AML-193 (cell line): ENCODE measurements at places on chromosomes 13 and 19.

- no peak for DNase-seq
Measured at GRCh38 chr19:14517446-14517839, 754 bp downstream of the DNAJB1 start.

- DNase-seq: no peak
Measured at GRCh38 chr13:34076319-34076718, 258.4 kb downstream of the RFC3 start.

DNA sequence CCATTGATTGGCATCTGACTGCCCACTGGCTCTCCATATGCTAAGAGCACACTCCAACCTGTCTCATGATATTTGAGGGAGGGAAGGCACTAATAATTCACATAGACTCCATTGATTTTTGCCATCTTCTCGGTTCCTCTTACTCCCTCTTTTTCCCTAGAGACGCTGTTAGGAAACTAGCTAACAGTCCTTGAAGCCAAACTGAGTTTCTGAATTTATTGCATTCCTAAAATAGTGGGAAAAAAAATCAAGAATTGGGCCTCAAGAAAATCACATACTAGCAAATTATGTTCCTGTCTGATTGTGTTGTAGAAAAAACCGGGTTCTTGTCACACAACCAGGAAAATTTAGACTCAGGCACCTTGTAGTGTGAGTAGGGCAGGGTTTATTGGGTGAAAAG lies 86.4 kb upstream of the SLC7A1 start:
- no peak for DNase-seq

GRCh38 chr13:51520524-51520923 lies 63.7 kb upstream of the WDFY2 start:
- peak; percentile 82 for DNase-seq

DNA sequence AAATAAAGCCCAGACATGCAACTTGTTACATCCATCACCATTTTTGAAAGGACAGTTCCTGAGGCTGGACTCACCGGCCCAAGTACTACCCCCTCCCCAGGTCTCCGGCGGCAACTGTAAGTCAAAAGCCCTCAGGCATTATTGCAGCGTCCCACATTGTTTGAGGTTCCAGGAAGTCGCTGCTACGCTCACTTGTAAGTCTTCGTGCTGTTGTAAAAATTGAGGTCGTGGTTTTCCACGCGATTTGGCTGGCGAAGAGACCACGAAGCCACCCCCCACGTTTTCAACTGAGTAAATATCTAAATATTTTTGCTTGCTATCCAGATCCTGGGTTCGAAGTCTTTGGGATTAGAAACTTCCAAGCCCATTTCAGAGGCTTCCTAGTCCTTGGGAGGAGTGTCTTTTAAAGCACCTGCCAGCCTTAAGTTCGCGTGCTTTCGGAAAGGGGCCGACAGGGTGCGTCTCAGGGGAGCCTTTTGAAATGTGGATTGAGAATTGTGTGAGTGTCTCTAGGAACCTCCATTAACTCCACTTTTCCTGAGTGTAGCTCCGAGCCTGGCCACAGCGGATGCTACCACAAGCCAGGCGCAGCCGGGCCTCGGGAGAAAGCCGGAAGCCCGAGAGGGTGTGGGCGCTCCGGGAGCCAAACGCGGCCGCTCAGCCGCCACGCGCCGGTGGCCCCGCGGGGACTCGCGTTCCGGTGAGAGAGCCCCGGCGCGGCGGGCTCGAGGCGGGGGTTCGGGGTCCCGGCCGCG lies 434 bp upstream of the FNDC3A start:
- peak; percentile 91 for DNase-seq

DNA sequence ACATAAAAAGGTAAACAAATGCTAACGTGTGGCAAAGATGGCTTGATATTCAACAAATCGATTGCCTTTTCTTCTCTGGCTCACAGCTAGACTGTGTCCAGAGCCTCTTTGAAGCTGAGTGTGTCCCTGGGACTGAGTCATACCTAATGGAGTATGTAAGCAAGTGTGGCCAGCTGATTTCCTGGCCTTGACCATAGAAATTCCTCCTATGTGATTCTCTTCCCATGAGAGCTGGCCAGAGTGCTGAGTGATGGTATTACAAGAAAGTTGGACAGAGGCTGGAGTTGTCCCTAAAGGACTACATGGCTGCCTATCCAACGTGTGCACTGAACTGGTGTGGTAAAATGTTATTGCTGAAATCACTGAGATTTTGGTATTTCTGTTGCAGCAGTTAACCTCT lies 320.1 kb upstream of the SLC10A2 start:
- no peak for DNase-seq

GRCh38 chr19:39111593-39112199 lies 13.9 kb upstream of the PAK4 start:
- no peak for DNase-seq

DNA sequence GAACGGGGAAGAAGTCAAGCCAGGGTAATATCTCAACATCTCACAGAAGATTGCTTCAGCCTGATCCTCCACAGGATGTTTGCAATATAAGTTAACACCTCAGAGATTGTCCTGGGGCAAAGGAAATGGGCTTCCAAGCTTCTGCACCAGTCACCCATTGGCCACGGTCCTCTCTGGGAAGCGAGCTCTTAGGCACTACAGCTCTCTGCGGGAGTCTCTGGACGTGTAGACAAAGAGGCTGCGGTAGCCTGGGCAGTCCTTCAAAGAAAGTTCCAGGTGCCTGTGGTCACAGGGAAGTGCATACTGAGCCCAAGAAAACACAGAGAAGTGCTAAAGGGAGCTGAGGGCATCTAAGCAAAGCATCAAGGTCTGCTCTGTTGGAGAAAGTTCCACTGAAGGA lies 805.7 kb downstream of the DIAPH3 start:
- peak; percentile 79 for DNase-seq

DNA sequence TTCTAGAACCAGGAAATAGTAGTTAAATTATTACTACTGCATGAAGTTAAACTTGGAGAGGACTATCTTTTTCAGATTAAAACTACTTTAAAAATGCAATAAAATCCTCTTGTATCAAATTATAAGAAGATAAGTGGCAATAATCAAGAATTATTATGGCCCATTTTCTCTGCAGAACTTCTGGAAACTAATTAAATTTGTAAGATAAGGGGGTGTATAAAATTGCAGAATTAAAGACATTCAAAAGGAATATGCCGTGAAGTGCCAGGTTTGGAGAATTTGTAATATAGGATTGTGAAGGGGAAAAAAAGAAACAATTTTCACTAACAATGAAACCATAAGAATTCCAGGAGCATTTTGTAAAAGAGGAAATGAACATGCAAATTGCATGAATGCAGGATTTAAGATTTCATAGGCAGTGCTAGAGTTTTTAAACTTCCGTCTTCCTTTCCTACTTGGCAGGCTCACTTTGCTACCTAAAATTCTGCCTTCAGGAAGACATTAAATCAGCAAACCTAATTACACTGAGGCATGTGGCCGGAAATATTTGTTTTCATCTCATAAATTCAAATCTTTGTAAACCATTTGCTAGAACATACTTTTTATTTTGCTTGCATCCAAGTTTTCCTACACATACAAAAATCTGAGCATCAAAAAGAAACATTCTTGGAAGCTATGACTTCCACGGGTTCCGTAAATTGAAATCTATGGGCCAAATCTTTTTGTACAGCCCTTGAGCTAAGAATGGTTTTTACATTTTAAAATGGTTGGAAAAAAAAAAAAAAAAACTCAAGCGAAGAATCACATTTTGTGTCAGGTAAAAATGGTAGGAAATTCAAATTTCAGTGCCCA lies 166.9 kb downstream of the DCLK1 start:
- no peak for DNase-seq

GRCh38 chr13:113852536-113853517 lies 11.0 kb downstream of the GAS6 start:
- no peak for DNase-seq

DNA sequence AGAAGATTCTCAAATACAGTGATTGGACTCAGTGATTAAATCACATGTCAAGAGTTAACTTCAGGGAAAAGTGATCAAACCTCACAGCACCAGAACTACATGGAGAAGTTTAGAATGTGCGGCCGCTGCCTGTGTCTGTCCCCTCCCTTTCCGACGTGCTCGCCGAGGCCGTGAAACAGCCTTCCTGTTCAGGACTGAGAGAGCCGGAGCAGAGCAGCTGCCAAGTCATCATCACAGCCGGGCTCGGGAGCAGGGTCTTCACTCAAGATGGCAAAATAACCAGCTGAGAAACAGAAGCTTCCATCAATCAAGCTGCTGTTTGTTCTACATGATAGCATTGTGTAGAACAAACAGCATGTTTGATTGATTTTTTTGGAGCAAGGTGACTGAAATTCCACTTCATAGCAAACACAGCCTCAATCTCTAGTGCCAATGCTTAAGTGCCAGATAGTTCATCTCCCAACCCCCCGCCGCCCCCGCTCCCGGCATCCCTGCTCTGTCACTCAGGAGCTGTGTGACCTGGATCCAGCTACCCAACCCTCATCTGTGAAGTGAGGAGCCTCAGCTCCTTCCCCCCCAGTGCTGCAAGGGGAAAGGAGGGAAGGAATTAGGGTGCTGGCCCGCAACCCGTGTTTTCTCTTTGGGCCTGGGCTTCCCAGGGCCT lies 70.6 kb downstream of the HSPH1 start:
- DNase-seq: no peak

DNA sequence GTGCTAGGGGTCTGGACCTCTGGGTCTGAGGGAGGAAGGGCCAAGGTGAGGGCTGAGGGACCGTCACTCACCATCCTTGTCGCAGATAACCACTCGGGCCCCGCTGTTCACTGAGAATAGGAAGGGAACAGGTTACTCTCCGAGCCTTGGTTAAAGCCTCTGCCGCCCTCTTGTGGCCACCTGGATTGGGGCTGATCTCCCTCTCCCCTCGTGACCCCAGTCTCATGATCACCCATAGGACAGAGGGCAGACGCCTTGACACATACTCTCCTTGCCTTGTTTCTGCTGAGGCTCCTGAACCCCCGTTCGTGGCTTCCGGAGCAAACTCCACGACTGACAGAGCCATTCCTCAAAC lies 580 bp downstream of the HSD17B14 start:
- DNase-seq: peak; percentile 84

GRCh38 chr13:57653229-57653989 lies 21.9 kb downstream of the PCDH17 start:
- DNase-seq: no peak

DNA sequence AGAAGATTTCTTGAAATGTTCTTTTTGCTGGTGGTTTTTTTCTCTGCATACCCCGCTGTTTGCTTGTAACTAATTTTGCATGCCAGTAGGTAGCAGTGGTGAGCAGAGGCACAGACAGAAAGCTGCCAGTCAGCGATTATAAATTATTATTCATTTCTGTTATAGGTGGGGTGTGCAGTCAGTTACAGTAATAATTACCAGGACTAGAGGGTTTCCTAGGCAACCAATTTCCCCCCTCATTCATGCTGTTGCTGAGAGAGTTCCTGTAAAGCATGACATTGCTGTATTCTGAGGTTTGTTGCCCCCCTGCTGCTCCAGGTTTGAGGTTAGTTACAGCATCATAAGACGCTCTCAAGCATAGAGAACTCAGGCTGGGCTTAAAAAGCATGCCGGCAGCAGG lies 104.5 kb downstream of the URI1 start:
- DNase-seq: no peak

DNA sequence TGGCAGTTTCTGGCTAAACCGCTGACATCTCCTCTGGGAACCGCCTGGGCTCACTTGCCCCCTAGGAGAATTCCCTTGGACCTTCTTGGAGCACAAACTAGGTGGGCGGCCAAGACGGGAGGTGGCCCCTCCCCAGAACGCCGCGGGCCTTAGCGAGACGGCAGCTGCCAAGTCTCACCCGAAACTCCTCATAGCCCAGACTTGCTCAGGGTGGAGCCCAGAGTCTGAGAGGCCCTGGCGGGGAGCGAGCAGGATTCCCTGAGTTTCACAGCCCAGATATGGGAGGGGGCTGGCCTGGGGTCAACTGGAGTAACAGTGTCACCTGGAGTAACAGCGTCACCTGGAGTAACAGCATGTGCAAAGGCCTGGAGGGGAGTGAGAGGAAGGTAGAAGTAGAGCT lies 10.1 kb downstream of the TINCR start:
- no peak for DNase-seq

DNA sequence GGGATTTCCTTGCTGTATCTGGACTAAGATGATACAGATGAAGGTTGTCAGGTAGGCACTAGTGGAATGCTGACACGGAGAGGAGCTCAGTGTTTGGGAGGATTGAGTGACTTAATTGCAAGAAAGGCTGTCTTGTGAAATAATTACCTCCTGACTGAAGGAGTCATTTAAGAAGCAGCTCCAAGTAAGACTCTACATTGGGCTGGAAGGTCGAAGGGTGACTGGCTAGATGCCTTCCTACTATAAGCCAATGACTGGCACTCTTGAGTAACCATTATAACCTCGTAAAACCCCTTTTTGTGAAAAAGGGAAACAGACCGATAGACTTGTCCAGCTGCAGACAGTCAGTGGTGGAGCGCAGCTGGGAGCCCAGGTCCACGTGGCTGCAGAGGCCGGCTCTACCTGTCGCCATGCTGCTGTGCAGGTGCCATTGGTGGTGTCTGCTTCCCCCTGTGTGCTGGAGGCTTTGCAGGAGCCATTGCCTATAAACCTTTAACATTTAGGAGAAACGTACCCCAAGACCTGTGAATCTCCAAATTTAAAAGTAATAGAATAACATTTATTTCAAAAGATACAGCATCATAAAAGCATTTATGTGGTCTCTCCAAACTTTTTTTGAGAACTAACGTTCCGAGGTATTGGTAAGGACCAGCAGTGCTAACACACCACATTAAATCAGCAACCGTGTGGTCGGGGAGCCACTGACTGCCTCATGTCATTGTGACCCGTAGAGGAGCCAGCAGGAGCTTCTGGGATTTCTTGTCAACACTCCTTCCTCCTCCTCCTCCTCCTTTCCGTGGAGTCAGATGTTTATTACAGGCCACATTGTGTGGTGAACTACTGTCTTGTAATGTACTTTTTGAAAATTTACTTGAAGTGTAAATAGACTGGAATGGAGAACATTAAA lies 80.4 kb upstream of the TEX29 start:
- no peak for DNase-seq

GRCh38 chr13:53691417-53691816 lies 662.8 kb downstream of the OLFM4 start:
- DNase-seq: no peak

DNA sequence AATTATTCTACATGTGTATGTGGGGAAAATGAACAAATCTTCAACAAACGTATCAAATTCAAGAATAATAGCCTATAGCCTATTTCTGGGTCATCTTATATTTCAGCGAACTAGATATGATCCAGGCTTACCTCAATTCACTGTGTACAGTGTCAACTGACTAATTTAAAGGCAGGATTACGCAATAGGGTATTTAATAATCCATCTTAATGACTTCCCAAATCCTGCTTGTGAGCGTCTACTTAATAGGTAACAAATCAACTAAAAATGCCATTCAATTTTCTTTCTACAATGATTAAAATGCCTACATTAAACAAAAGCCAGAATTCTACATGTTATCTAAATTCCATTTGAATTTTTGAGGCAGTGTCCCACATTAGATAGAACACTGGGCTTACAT lies 67.0 kb downstream of the USP12 start:
- no peak for DNase-seq

DNA sequence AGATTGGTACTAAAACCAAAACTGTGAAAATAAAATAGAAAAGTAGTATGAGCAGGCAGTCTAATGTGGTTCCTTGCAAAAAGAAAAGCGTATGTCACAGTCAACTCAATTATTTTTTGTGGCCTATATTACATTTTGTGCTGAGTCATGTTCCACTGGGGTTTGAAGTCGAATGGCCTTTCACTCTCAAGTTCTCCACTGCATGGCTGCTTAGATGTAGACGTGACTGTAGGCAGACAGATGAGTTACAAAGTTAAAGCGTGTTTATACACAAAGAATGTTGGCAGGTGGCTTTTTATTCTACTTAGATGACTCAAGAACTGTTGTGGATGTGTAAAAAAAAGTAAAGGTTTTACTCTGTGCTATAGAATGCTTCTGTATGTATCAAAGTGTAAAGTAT lies 133.9 kb downstream of the SLITRK6 start:
- DNase-seq: no peak

GRCh38 chr13:106675311-106675710 lies 107.4 kb upstream of the ARGLU1 start:
- DNase-seq: no peak
